ENCODE measurements at places on chromosomes 16 and 17. TPM values are rescaled to one million over a fixed set of nuclear protein-coding genes. Genes with fewer than 3 reads are reported as not detected.

Gene CIITA
- 0.35 TPM for total RNA-seq

Gene CCDC78
- 0.94 TPM for total RNA-seq

Gene KRTAP2-2
- not detected for total RNA-seq

Gene ITGA2B
- 0.35 TPM for total RNA-seq

Gene CDK12
- total RNA-seq: 16.6 TPM

Gene KRTAP2-3
- total RNA-seq: not detected
